SHP77 (cell line): ENCODE measurements at places on chromosomes 2 and 18.

- DNase-seq, result no peak
Observed at GRCh38 chr18:46212398-46212797, 108.2 kb downstream of the HAUS1 start.

DNA sequence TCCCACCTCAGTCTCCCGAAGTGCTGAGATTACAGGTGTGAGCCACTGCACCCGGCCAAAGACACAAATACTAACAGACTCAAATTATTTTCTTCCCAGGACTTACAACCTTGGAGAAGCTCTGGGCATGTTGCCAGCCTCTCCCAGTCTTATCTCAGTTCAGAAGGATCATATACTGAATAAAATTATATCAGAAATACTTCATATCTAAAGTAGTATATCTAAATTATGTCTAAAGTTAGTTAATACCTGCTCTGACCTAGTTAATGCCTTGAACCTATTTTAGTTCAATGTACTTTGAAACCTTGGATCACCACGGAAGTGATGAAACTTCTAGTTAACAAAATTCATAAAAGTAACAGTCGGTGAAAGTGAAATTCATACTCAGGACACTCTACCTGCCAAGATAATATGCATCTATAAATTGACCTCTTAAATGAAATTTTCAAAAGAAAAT, 34.4 kb upstream of the CYBRD1 start:
- DNase-seq, result no peak

- no peak for DNase-seq
Observed at GRCh38 chr2:239467956-239468490, 67.2 kb upstream of the HDAC4 start.

DNA sequence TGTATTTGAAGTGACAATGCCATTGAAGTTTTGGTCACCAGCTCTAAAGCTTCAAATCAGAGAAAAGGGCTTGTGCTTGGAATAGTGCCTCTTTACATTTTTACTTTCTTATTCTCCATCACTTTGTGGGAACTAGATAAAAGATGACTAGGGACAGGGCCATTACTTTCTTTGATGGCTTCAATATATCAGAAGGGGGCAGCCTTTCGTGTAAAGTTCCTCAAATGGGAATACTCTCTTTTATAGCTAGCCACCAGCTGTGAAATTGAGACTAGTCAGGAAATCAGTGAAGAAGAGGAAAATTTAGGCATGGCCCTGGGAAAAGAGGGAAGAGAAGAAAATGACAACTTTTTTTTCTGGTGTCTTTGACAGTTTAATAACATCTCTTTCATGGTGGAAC, 242.5 kb downstream of the DCC start:
- DNase-seq, result no peak

DNA sequence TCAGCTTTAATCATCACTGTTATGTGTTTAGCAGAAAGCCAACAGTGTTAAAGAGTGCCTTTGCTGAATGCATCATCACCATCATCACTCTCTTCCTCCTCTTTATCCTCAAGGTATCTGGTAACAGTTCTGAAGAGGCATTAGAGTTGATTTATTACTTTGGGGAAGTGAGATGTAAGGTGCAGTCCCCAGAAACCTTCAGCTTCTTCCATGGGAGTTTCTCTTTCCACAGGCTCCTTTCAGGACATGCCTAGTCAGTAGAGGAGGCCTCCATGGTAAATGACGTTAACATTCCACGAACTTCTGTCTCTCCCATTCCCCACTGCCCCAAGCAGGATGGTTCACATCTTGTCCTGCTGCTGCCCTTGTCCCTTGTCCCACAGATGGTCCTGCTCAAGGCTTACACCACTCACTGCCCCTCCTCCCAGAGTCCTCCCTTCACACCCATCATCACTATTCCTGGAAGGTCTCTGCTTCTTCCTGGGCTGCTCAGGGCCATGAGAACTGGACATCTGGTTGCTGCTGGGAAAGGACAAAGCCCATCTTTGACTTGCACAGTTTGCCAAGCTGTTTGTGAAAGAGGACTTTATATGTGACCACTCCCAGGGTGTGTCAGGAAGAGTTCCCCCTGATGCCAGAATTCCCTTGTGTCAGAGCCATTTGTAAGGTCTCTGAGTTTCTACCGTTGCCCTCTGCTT, 5.3 kb upstream of the REG1A start:
- DNase-seq, result no peak

DNA sequence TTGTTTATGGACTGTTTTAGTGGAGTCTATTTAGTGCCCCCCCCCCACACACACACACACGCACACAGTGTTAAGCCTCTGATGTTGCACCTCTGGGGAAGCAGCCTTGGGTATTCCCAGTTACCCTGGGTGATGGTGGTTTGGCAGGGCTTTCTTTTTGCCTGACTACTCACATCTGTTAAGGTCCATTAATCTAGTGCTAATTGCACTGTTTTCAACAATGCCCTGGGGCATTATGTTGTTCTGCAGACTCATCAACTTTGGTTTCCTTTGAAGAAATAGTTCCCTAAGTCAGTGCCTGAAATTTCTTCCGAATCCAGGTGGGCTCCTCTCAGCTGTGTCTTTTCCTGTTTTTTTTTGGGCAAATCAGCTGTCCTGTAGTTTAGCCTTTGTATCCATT, 34.7 kb downstream of the SPOPL start:
- no peak for DNase-seq

GRCh38 chr2:217260441-217261115, 400.7 kb upstream of the TNP1 start:
- DNase-seq, result no peak

DNA sequence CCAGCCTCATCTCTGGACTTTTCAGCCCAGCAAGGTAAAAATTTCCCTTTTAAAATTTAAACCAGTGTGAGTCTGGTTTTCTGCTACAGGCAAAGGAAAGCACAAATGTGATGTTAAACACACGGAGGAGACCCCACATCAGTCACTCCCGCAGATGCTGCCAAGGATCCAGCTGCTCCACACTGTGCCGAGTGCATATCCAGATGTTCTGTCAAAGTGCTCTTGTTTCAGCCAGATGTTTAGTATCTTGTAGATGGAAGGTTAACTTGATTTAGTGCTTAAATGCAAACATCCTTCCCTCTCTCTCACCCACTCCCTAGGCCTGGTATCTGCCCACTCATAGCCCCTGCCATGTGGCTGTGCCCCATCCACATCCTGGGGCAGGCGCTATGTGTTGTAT, 15.8 kb upstream of the ATOH8 start:
- DNase-seq, result no peak

DNA sequence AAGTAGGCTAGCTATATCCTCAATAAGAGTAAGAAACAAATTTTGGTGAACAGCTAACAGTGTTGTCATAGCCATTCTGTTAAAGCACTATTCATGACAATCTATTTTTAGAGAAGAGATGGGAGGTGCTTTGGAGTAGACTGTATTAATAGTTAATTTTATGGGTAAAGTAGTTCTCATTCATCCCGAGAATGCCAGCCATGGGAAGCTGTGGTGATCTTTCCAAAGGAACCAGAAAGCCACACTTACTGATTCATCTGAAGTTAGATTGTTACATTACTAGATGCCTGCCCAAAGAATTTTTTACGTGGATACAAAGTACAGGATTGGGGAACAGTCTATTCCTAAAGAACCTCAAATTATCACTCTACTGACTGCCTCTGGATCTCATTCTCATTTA, 74.6 kb downstream of the ZRANB3 start:
- DNase-seq, result no peak

DNA sequence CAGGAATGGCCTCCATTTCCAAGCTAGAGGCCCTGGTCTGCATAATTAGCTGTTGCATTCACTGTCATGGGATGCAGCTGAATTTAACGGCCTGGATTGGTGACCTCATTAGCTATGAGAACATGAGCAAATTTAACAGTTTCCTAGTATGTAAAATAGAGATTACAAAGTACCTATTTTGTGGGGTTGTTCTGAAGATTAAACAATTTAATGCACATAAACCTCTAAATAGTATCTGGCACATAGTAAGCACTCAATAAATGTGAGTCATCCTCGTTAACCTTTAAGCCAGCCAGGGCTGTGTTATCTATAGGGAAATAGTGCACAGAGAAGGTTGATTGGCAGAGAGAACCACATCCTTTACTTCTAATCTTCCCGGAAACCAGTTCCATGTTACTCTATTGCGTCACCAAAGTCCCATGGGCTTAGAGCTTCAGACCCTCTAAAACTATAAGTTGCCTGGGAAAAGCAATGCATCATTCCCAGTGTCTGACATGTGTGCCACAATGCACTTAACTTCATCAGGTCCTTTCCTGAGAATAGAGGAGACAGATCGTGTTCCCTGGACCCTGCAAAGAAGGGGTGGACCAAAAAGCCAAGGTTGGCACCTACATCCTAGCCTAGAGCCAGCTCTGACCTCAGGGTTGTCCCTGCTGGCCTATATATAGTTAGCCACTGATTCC, 196.5 kb downstream of the LNPK start:
- no peak for DNase-seq

DNA sequence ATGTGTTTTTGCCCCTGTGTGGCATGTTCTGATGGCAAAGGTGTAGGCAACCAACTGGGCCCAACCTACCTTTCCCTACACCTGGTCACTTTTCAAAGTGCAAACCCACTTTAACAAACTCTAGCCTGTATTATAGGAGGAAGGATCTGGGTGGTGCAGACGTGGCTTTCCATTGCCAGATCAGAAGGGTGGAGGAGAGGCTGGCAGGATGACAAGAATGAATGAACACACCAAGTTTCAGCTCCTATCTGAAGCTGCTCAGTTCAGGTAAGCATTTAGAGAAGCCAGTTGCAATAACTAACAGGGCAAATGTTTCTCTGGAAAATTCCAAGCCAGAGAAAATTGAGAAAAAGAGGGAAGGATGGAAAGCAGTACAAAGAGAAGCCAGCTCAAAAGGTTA, 707 bp upstream of the SERPINB7 start:
- DNase-seq, result no peak

DNA sequence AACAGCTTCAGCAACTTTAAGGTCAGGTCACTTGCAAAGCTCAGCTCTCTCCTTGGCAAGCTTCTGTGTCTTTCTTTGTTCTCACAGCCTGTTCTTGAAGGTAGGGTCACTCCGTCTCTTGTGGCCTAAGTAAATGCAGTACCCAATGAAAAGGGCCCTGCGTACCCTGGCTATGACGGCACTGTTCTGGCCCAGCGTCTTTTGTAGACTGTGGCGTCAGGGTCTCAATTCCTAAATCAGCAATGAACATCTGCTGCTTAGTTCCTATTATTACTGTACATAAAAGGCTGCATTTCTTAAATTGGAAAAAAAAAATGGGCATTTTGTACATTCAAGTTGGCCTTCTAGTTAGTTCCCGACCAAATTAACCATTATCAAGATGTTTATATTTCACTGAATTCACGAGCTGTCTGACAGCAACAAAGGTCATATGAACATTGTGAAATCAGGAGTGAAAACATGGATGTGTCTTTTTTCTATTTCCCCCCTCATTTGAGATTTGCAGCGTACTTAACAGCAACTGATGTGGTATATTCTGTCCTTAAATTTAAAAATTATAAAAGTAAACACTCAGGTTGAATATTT, 17.0 kb upstream of the MTCL1 start:
- no peak for DNase-seq

DNA sequence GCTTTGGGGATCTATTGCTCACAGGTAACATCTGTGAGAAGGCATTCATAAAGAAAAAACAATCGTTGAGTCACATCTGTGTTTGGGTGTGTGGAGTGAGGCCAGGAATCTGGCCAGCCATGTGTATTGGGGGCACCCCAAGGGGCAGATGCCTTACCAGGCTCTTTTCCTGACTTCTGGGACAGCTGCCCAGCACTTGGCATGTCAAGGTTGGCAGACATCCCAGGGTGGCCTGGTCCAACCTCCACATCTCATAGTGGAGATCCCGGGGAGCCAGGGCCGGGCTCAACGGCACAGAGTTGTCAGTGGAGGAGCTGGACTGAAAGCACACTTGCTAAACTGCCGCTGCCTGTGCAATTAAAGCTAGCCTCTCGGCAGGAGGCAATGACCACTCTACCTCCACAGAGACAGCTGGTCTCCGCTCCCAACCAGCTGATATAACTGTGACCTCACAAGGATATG, 75.3 kb upstream of the MGAT4A start:
- peak; percentile 82 for DNase-seq

GRCh38 chr2:85779641-85780315, 26.0 kb downstream of the ATOH8 start:
- no peak for DNase-seq

- no peak for DNase-seq
Observed at GRCh38 chr2:212013626-212014025, 525.0 kb downstream of the ERBB4 start.

DNA sequence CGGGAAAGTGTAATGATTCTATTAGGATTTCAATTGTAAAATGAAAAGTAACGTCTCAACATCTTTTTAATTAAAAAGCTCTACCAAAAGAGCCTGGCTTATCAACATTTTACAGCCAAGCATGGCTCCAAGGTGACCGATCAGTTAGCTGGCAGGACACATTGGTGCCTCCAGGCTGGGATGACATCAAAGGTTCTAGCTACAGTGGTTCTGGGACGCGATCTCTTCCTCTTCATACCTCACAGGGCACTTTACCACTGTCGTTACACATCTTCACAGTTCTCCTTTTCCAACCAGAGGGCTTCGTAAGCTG, 693 bp downstream of the ORC2 start:
- no peak for DNase-seq

DNA sequence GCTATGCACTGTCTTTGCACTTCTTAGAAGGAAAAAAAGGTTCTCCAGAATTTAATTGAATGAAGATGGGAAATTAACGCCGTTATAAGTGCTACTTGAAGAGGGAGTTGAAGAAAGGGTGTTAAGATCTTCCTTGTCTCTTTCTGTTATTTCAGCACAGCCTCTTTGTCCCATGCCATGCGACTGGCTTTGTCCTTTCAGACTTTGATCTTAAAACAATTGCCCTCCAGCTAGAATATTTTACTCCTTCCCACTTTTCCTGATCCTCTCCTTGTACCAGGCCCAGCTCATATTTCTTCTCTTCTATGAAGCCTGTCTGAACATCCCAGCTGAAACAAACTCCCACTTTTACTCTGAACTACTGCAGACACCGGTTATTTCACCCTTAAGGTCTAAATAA, 51.4 kb downstream of the RAB27B start:
- no peak for DNase-seq

DNA sequence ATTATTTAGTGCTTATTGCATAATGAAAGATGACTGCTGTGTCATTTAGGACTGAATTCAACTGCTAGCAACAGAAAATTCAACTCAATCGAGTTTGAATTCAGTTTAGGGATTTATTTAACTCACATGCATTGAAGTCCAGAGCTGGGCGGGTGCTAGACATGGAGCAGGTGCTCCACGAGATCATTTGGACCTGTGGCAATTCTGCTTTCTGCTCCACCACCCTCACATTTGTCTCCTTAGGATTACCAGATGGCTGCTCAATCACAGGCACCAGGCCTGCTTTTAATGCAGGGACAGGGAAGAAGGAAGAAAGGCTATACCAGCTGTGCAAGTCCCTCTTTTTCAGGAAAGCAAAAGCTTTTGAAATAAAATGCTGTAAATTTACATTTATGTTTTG, 572.9 kb upstream of the SLC8A1 start:
- DNase-seq, result no peak
